ENCODE measurements at places on chromosomes 2 and 18. TPM values are rescaled to one million over a fixed set of nuclear protein-coding genes. Genes with fewer than 3 reads are reported as not detected.
A peak's percentile ranks its signal among the peaks of the same experiment; 100 is the strongest.

- no peak for DNase-seq
These were observed 80.4 kb downstream of the LIMS1 start for GRCh38 chr2:108614659-108615058.

DNA sequence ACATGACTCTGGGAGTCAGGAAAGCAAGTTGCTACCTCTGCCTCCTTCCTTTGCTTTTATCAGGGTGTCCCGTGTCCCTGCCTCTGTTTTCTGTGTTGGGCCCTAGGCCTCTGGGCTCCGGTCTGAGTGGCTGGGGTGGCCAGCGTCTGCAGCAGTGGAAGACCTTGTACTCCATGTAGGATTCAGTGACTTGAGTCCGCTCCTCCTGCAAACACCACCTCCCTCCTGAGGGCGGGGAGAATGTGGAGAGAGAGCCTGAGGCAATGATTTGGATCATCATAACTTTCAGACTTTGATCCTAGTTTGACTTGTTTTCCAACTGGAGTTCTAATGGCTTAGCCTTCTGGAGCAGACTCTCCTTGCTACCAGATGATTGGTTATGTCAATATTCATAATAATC lies 30.8 kb downstream of the ATP6V1C2 start:
- DNase-seq: no peak

GRCh38 chr2:212416086-212416485 lies 122.5 kb downstream of the ERBB4 start:
- DNase-seq: no peak

DNA sequence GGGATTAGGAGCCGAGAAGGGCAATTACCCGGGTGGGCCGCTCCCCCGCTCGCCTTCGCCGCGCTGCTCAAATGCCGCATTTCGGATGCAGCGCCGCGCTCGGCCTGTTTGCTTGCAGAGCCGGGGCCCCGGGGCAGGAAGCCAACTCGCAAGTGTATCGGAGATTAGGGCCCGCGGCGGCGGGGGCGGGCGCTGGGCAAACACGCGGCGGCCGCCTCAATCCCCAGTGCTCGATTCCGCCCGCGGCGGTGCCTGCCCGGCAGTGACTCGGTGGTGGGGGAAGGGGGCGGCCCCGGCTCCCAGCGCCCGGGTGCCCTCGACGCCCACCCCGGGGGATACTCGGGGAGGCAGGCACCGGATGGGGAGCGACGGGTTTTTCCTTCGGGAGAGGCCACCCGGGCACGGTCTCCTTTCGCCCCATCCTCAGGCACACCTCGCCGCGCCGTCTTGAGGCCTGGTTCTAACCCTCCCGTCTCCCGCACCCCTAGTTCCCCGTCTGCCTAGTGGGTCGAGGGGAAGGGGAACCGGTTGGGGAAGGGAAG lies 26.6 kb upstream of the NOTO start:
- peak; percentile 94 for DNase-seq

- peak; percentile 85 for DNase-seq
These were observed 41.7 kb downstream of the ATOH8 start for GRCh38 chr2:85795331-85796045.

GRCh38 chr2:62803961-62804360 lies 98.4 kb downstream of the EHBP1 start:
- DNase-seq: no peak

DNA sequence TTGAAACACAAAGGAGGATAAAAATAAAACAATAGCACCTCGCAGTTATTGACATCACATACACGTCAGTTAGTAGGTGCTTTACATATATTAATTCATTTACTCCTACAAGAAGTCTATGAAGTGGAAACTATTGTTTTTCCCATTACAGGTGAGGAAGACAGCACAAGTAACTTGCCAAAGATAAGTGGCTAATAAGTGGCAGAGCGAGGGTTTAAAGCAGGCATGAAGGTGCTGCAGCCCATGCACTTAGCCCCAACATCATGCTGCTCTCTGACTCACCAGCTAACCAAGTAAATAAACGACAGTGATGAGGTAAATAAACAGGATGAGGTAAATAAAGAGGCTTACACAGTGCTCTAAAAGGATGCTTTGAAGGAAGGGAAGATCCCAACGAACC lies 498.6 kb upstream of the ZEB2 start:
- no peak for DNase-seq

GRCh38 chr2:56047136-56047535 lies 123.6 kb upstream of the EFEMP1 start:
- no peak for DNase-seq

GRCh38 chr2:146246736-146247523 lies 1597.9 kb upstream of the ACVR2A start:
- no peak for DNase-seq

DNA sequence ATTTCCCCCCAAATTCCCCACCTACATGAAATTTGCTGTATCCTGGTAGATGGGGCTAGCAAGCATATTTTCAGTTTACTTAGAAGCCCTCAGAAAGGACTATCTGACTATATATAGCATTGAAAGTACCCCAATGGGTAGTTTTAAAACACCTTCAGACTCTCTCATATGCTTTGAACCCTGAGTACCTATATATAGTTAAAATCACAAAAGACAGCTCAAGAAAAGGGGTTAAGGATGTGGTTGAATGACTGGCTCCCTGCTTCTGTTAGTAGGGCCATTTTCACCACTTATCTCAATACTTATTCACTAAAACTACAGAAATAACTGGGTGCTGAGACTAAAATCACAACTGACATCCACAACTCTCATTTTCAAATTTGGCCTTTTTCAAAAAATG lies 18.5 kb downstream of the WDPCP start:
- no peak for DNase-seq

GRCh38 chr2:43736637-43737036 lies 37.2 kb upstream of the DYNC2LI1 start:
- no peak for DNase-seq

- DNase-seq: peak; percentile 82
These were observed 60.8 kb upstream of the TXNDC2 start for GRCh38 chr18:9824952-9825371.

DNA sequence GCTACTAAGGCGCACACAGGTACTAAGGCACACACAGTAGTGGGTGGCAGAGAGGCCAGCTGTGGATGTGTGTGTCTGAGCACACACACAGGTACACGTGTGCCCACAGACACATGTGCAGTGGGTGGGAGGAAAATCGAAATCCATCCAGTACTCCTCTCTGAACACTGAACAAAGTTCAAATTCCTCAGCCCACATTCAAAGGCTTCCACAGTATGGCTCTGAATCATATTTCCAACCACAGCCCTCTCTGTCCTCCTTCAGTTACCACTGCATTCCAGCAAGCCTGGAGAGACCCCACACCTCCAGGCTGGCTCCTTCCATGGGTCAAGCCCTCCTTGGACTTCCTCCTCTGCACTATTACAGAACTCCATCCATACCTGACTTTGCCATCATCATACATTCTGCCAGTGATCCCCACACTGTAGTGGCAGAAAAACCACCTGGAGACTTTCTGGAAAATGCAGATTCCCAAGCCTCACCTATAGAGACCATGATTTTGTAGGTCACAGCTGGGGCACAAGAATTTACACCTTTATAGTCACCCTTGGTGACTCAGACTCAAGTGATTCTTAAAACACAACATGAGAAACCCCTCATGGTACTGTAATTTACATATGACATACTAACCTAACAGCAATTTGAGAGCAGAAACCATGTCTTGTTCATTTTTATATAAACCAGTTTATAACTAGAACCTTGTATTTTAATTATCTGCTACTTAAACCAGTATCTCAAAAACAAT lies 31.4 kb downstream of the EPG5 start:
- no peak for DNase-seq

DNA sequence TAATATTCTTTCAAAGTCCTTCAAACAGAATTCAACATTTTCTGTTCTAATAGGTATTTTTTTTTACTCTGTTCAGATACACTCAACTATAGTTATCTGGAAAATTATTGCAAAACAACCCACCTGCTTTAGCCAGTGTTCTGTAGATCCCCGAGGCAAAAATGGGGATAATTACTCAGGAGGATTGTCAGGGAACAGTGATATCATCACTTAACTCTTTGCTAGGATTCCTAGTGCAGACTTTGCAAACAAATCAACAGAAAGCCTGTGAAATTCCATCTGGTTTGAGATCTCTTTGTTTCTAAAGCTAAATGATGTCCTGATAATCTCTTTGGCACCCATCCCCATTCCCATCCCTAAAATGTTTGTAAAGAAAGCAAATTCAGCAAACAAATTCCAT lies 413.6 kb upstream of the MEIS1 start:
- no peak for DNase-seq

DNA sequence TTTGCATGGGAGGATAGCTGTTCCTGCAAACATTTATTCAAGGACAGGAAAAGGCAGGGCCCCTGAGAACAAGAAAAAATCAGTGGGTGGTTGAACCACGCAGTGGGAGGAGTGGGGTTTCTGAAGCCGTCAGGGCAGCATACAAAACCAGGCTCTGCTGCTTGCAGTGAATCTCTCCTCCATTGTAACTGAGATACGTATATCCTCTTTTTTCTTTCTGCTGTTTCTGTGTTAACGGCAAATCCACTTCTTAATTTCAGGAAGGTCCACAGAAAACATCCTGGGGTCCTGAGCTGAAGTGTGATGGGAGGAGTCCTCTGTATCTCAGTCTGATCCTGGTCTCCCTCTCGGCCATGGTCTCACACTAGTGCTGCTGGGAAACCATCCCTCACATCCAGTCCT lies 27.2 kb upstream of the KCNF1 start:
- DNase-seq: peak; percentile 18

DNA sequence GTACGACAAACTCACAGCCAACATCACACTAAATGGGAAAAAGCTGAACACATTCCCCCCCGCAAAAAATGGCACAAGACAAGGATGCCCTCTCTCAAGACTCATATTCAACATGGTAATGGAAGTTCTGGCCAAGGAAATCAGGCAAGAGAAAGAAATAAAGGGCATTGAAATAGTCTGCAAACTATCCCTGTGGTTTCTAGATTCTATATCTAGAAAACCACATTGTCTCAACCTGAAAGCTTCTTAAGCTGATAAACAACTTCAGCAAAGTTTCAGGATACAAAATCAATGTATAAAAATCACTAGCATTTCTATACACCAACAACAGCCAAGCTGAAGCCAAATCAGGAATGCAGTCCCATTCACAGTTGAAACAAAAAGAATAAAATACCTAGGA lies 294.6 kb upstream of the CYP26B1 start:
- DNase-seq: no peak

- DNase-seq: no peak
These were observed 1.4 kb downstream of the C1QL2 start for GRCh38 chr2:119156891-119157773.

DNA sequence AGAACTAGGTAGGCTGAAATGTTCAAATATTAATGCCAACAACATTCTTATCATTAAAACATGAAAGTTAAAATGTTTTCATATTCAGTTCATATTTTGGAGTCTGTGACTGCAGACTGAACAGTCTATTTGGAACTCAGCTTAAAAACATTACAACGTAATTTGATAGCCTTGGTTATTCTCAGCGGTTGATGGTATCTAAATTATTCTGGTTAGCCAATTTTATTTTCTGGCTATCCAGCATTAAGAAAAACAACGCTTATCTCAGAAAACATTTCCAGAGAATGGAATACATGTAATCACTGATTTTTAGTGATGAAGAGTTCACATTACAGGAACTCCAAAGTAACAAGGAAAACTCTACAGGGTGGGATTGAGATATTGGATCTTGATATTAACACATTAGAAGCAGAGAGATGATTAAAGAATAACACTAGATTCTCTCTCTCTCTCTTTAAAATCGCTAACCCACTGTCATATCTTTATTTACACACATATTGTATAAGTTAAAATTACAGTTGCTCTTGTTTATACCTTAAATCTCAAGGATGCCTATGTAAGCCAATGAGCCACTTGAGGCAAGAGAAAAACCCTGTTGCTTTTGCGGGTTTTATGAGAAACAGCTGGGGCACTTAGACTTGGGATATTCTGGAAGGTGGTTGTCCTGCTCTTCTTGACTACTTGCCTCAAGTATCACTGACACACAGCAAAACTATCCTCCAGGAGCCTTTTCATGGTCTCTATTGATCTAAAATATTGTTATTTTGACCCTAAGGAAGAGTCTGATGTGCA lies 84.9 kb downstream of the ICOS start:
- DNase-seq: no peak

The MAB21L4 gene
- total RNA-seq: 121 TPM

The RNF25 gene
- total RNA-seq: 22.0 TPM

The ALPG gene
- total RNA-seq: not detected

The ATP8B1 gene
- total RNA-seq: 25.4 TPM

The CROCC2 gene
- total RNA-seq: 0.10 TPM

The PDE11A gene
- 0.36 TPM for total RNA-seq

The IL36G gene
- 19.1 TPM for total RNA-seq

The CD207 gene
- 26.8 TPM for total RNA-seq

The CAB39 gene
- 74.7 TPM for total RNA-seq

The SLC16A14 gene
- total RNA-seq: 9.9 TPM
